ENCODE measurements at places on chromosomes 7 and 10.

DNA sequence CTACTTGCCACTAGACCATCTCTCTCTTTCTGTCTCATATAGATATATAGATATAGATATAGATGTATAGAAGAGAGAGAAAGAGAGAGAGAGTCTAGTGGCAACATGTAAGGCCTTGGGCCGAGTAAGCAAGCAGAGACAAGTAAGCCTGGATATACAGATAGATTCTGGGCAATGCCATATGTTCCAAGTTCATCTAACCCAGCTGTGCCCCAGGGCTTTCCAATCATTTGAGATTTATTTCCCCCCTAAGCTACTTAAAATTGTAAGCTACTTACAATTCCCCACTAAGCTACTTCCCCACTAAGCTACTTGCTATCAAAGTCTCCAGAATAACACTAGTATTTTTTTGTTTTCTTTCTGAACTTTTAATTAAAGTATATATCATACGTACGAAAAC is 1094.1 kb downstream of the DNAJB9 start:
- no peak for DNase-seq

DNA sequence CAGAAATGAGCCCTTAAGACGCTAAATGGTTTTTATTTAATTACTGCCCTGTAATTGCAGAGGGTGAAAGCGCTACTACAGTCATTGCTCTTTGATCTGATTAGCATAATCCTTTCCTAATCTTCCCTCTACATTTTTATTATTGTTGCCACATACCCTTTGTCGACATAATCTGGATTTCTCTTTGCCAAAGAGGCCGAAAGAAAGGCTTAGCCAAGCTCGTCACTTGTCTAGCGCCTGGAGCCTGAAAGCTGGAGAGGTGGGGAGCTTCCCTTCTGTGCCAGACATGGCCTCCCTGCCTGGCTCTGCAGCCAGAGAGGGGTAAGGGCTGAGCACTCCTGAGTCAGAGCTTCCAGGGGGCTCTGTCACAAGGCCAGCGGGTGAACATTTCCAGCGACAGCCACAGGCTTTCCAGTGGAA is 145.9 kb downstream of the PRKAG2 start:
- DNase-seq, result no peak

DNA sequence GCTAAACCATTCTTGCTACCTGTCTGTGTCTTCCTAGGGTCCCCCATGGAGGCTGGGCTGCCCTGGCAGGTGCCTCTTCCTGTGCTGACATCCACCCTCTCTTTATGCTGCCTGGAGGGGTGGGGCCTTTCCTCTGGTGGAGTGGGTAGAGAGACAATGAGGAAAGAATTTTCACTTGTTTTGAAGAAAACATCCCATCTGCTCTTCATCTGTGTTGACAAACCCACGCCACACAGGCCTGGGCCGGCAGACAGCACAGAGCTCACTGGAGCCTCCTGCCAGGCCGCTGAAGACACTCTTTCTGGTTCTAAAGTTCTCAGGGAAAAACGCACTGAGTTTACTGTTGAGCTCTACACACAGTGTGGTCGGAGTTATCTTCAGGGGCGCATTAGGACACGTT is 328.2 kb downstream of the GLRX3 start:
- DNase-seq, result no peak

- DNase-seq, result no peak
These were observed 40.7 kb downstream of the MRPL32 start for GRCh38 chr7:42972699-42973500.

DNA sequence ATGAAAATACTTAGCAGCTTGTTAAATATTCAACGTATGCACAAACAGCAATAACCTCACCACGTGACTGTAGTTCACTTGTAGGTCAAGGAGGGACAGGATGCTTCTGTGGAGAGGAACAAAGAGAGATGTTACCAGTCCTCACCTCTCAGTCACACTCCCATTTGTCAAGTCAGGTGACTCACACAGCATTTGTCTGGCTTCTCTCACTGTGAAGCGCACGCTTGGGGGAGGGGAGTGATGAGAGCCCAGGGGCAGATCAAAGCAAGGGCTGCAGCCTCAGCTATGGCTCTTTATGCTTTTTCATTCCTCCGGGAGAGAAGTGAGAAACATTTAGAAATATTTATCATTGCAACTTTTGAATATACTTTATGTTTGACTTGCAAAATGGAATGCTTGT is 2.9 kb upstream of the RBM20 start:
- DNase-seq, result no peak

DNA sequence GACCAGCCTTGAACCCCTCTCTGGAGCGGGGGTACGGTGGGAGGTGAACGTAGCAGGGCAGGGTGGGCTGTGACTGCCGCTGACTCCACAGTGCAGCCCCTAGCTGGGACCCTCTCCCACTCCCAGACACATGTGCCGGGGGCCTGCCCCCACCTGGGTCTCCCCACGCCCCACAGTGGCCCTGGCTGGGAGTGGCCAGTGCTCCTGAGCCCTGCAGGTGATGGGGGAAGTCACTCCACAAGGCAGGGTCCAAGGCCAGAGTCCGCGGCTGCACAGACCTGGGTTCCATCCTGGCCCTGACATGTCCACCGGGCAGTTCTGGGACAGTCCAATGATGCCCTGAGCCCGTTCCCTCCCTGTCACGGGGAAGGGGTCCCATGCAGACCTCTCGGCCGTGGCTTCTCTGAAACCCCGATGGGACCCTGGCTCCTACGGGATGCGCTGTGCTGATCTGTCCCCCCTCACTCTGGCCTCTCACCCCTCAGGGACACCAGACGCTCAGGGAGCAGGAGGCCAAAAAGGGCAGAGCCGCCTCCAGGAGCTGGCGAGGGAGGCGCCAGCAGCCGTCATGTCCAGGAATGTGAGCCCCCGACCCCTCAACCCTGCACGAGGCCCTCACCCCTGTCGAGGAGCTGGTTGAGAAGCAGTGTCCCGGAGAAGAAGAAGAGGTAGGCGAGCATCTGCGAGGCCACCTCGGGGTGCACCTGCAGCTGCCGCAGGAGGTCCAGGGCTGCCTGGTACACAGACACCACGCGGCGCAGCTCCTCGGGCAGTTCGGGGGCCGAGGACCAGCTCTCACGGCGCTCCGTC is 40.4 kb downstream of the AP5Z1 start:
- DNase-seq, result no peak

- no peak for DNase-seq
These were observed 145.7 kb upstream of the CHST15 start for GRCh38 chr10:124239134-124239533.

DNA sequence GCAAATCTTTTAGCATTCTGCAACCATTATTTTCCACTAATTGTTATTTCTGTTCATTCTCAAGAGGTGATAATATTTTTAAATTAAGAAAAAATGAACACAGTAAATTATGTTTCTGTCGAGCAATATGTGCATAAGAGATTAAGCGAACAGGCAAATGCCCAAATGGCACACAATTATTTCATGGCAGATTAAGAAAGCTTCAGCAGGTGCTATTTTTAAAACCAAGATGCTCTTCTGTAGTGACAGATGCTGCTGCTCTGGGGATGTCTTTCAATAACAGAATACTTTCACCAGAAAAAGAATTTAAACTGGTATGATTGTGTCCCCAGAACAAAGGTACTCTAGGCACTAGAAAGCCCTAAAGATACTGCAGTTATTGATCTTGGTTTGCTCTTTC is 412.7 kb upstream of the SORCS1 start:
- no peak for DNase-seq

DNA sequence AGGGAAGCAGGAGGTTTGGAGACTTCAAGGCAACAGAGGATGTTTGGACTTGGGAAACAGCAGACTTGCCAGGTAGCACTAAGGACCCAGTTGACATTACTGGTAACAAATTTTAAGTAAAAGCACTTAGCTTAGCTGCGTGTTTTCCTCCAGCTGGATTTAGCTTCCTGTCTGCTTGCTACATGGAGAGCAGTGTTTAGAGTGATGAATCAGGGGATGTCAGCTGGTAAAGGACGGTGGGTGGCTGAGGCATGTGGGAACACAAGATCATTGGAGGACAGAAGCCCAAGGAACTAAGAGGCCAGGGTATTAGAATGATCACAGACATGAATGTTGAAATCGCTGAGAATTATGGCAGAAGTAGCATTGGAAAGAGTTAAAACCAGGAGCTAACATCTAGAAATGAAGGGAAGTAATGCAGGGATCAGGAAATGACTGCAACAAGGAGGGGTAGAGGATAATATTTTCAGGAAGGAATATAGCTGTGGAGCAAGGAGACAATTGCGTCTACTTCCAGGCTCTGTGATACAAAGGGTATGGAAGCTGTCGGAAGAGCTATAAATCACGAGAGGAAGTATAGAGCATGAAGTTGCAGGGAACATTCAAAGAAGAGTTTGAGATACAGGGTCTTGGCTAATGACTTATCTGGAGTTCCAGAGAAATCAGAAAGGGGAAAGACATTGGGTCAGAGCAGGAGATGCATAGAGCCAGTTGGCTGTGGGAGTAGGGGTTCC is 34.4 kb downstream of the CALD1 start:
- no peak for DNase-seq

DNA sequence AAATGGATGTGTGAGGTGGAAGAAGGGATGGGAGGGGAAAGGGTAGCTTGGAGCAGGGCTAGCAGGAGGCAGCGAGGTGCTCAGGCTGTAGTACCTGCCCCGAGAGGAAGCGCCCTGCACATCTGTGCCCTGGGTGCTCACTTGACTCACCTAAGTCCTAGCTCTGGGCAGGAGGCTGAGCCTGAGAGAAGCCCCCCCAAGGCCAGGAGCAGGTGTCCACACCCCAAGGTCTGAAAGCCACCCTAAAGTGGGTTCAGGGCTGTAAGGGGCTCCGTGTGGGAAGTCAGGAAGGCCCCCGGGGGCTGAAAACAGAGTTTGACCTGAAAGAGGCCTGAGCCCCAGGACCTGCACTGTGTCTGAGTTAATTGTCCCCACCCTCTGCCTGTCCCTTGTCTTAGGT is 95.8 kb upstream of the PODXL start:
- DNase-seq, result no peak

DNA sequence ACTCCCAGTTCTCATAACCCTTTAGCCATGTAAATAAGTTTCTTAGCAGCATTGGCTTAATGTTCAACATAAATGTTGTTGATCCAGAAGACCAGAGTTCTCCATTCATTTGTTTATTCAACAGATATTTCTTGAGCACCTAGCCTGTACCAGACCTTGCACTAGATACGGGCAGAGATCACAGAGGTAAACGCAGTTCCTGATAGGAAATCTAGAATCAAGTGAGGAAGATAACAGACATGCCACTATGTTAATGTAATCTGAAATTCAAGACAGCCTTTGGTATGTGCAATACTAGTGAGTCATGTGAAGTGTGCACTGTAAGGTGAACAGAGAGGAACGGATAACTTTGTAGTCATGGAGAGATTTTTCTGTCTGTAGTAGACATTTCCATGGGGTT is 3.0 kb downstream of the BUB3 start:
- no peak for DNase-seq

DNA sequence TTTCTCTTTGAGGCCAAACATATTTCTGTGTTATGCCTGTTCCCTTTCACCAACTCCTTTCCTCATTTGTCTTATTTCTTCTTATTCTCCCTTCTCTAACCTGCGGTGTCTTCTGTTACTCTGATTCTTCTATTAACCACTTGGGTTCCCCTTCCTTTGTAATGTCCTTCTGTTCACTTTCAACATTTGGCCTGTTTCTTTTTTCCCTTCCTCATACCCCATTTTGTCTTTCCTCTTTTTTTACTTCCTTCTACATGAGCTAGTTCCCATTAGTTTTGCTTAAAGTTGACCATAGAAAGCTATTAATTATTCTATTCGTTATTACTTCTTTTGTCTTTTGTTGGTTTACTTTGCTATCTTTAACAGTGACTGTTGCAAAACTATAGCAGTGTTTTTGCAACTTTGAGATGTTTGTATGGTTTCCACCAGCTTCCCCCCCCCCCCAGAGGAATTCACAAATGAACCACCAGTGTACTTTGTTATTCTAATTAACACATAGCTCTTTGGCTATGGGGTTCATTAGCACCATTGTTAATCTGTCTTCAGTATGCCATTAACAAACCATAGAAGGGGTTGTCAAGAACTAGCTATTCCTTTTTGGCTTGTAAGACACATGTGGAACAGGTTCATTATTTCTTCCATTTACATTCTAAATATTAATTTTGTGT is 2.9 kb downstream of the LRGUK start:
- no peak for DNase-seq

- peak; percentile 53 for DNase-seq
These were observed 1.3 kb upstream of the GRK5 start for GRCh38 chr10:119205894-119206602.

DNA sequence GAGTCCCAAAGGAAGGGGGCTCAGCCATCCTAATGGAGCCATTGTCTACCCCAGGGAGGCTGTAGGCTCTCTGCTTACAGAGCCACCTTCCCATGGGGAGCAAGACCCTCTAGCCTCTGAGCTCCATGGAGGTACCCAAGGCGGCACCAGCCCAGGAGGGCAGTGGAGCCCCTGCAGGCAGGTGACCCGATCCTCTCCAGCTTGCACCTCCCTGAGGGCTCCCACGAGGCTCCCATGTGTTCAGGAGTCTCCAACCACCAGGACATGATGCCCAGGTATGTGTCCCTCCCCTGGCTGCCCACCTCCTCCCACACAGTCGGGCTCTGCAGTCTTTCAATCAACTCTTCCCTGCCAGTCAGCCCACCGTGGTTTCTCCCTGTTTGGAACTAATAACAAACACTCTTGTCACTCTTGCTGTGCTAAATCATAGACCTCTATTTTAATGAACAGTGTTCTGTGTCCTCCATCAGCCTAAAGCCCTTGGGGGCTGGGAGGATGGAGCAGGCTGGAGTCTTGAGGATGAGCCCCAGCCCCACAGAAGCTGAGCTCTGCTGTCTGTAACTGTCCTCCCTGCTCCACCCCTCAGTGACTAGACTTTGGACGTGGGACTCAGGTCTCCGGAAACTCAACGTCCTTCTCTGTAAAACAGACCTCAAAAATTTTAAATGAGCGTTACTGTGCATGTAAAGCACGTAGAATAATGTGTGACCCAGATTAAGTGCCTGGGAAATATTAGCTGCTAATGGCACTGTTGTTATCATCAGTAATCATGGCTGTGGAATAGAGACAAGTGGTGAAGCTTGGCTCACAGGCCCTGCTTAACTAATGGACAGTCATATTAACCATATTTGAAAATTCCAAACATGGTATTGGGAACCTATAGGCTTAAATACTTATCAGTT is 298.9 kb downstream of the WDR37 start:
- no peak for DNase-seq

- no peak for DNase-seq
These were observed 125.7 kb upstream of the NEBL start for GRCh38 chr10:21022821-21023220.
